ENCODE measurements at places on chromosomes 1 and 21.
A peak's percentile ranks its signal among the peaks of the same experiment; 100 is the strongest.

DNA sequence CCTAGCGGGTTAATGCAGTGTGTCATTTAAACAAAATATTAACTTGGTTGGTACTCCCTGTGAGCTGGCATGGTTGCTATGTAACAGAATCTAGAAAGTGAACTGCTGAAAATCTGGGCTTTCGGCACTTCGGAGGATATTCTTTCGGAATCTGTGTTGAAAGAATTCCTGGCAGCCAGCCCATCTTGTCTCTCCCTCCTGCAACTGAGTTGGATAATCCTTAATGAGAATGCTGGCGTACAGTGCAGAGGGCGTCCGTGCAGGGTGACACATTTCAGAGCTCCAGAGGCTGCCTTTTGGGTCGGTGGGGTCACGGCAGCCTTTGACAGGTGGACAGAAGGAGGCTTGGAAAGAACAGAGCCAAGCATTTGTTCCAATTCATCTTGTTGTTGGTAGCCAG, 3.7 kb downstream of the KAZN start:
- DNase-seq = no peak

DNA sequence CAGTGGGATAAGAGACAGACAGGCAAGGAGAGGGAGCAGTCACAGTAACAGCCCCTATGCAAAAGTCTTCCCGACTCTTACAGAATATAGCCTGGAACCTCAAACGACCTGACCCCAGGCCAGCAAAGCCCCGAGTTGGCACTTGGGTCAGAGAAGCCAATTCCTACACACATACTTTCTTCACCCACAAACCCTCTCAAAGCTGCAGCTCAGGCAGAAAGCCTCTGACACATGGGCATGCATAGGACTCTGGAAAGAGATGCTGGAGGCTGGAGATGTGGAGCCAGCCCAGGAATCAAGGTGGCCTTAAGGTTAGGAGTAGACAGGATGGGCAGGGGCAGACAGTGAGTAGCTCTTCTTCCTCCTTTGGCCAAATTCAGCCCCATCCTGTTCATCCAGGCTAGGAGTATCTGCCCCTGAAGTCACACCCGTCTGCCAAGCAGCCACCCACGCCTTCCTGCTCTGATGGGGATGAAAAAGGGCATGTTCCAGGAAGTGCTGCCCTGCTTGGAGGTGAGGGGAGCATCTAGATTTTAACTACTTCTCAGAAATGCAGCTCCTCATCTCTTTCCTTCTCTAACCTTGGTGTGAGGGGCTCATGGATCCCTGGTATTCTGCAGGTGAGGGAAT, 7.8 kb downstream of the SLC41A1 start:
- DNase-seq = peak; percentile 30

DNA sequence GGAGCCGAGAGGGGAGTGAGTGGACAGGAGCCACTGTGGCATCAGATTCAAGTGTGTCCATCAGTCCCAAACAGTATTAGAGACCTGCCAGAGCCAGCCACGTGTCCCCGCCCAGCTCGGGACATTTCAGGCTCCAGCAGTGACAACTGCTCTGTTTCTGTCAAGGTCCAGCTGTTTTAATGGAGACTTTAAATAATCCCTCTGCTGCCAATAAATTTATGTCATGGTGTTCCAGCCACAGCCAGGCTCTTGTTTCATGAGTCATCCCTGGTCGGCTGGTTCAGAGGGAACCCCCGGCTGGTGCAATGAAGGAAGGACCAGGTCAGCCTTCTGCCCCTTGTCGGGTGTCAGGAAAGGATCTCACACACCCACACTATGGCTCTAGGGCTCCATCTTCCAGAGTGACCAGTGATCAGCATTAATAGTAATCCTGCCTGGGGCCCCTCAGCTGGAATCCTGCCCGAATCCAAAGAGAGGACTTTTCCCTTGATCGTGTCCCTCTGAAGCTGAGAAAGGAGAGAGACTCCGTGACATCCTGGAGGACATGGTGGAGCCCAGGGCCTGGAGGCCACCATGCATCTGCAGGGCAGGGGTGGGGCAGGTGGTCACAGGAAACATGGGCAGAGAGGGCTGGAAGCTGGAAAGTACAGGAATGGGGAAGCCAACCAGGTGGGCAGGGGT, 197.3 kb downstream of the MATN1 start:
- no peak for DNase-seq

- DNase-seq = peak; percentile 18
Observed at GRCh38 chr1:210292231-210292871, 36.4 kb upstream of the HHAT start.

DNA sequence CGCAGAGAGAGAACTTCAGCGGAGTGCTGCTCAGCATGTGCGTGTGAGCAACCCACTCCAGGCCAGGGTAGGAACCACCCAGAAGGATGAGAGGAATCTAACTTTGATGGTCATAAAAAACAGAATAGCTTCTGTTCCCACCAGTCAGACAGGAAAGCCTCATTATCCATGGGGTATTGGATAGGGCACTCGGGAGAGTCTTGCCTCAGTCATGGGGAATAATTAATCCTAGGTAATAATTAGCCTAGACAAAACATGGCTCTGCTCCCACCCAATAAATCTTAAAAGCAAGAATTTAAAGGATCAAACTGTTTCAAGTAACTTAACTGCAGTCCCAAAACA, 35.3 kb downstream of the LDLRAD1 start:
- no peak for DNase-seq

GRCh38 chr1:155005076-155006011, 2.7 kb downstream of the ZBTB7B start:
- DNase-seq = peak; percentile 62

GRCh38 chr21:42807938-42808613, 71.3 kb downstream of the WDR4 start:
- no peak for DNase-seq

- no peak for DNase-seq
Observed at GRCh38 chr21:44441581-44442265, 13.6 kb upstream of the LRRC3 start.

GRCh38 chr1:232547938-232548484, 81.9 kb downstream of the SIPA1L2 start:
- no peak for DNase-seq

- peak; percentile 69 for DNase-seq
Observed at GRCh38 chr1:168234846-168235547, 9.2 kb downstream of the SFT2D2 start.

DNA sequence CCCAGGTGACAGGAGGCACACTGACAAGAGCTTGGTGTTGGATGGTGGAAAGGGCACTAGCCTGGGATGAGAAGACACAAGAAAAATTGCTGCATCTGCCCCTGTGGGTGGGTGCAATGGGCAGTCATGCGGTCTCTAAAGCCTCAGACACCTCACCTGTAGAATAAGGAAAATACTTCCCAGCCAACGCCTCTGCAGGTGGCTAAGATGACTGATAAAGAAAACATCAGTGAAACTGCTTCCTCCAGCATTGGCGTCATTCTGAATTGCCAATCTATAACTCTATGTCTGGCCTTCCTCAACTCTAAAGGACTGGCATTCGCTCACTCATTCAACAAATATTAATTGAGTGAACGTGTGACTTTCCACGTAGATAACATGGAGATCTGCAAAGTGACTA, 100.4 kb upstream of the F3 start:
- no peak for DNase-seq

- no peak for DNase-seq
Observed at GRCh38 chr21:43609501-43610340, 49.6 kb downstream of the HSF2BP start.
